ENCODE measurements at places on chromosomes 6 and 20.

GRCh38 chr20:40681684-40682083 lies 7.4 kb downstream of the MAFB start:
- no peak for DNase-seq

GRCh38 chr20:58058421-58059259 lies 169.8 kb downstream of the ANKRD60 start:
- no peak for DNase-seq

GRCh38 chr20:19815553-19815991 lies 57.5 kb downstream of the RIN2 start:
- DNase-seq: no peak

DNA sequence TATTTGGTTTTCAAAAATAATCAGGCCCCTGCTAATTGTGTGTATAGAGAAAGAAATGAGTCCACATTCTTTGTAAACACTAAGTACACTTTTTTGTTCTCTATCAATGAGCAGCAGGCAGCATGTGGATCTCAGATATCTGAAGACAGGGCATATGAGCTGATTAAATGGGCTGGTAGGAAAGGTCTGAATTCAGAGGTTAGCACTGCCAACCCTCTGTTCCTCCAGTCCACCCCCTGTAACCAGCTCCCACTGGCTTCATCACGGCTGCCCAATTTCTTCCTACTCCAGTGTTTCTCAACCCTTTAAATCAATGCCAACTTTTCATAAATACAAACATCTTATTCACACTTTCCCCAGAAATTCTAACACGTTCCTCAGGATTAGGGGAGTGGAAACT lies 128.5 kb downstream of the TPBG start:
- no peak for DNase-seq

DNA sequence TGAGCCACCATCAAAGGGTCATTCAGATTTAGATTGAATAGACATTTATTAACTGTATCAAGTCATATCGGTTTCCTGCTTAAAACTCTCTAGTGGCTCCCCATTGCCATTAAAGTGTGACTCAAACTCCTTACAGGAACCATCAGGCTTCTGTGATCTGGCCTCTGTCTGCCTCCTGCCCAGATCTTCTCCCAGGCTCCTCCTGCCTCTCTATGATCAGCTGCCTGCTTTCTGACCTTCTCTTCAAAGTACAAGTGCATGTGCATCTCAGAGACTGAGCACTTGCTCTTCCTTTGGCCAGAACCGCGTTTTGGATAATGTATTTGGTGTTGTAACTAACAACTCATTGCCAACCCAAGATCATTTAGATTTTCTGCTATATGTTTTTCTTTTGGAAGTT lies 52.7 kb downstream of the IL20RA start:
- DNase-seq: no peak
